ENCODE measurements at places on chromosomes 3 and 15. TPM values are rescaled to one million over a fixed set of nuclear protein-coding genes. Genes with fewer than 3 reads are reported as not detected.

CFAP44 gene
- total RNA-seq: 2.4 TPM

ITIH1 gene
- total RNA-seq: under 0.01 TPM

CCR1 gene
- total RNA-seq: 1.3 TPM

CCDC191 gene
- total RNA-seq: 2.2 TPM

OR5K2 gene
- total RNA-seq: not detected

MRAS gene
- 2.2 TPM for total RNA-seq

GOLGA8R gene
- 4.8 TPM for total RNA-seq

TNIK gene
- 7.3 TPM for total RNA-seq

PDE12 gene
- total RNA-seq: 25.9 TPM

ZNF502 gene
- total RNA-seq: 1.3 TPM

RARB gene
- under 0.01 TPM for total RNA-seq

LIPC gene
- total RNA-seq: 0.27 TPM

GOLGA6L22 gene
- not detected for total RNA-seq

GOLGA8N gene
- total RNA-seq: 34.7 TPM

ANKRD34C gene
- not detected for total RNA-seq

Measured in hematopoietic multipotent progenitor cell (in vitro differentiated cells).